ENCODE measurements at places on chromosomes 1 and 21.

- DNase-seq, result no peak
Observed at GRCh38 chr1:232868793-232869491, 63.7 kb downstream of the MAP10 start.

DNA sequence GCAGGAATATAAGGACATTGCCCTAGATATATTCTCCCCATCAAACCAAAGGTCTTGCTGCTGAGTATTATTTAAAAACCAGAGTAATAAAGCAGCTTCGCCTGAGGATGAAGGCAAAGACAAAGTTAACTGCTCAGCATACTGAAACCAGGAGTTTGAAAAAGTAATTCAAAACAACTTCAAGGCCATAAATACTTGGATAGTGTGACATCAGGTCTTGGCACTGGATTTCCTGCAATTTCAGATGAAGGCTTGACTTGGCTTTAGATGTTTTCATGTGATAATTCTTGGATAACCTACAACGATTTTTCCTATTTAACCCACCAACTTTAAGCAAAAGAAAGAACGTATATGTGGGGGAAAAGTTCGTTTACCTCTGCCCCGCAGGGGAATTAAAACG is 10.6 kb downstream of the SOD1 start:
- DNase-seq, result no peak

DNA sequence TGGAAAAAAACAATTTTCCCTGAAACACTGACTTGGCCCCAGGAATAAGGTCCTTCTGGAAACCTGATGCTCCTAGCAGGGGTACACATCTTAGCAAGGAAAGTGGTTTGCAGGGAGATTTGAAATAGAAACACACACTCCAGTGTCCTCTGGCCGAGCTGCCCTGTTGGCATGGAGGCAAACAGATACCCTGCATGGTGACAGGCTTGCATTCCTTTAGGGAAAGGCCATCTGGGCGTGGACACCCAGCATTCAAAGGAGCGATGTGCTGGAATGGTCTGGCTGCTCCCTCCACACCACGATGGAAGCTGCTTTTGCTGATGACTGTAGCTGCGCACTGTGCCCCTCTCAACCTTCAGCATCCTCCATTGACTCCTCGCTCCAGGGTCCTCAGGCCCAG is 41.5 kb upstream of the BCAR3 start:
- DNase-seq, result no peak

- DNase-seq, result no peak
Observed at GRCh38 chr1:14999441-14999840, 154.1 kb upstream of the TMEM51 start.

- no peak for DNase-seq
Observed at GRCh38 chr1:59856725-59857338, 42.1 kb downstream of the HOOK1 start.

DNA sequence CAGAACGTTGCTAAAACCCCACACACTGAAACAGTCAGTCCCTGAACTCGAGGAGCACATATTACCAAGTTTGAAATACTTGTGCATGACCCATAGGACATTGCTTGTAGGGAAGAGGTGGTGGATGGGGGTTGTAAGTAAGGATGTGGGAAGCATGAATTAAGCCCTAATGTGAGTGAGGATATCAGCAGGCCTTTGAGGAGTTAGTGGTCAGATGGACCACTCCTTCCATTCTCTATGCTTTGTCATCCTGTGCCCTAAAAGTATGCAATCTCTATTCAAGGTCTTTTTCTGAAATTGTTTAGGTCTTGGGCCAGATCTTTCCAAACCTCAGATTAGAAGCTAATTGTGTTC is 70.9 kb upstream of the SAMSN1 start:
- no peak for DNase-seq

GRCh38 chr1:79069828-79070227 is 63.3 kb upstream of the ADGRL4 start:
- no peak for DNase-seq

DNA sequence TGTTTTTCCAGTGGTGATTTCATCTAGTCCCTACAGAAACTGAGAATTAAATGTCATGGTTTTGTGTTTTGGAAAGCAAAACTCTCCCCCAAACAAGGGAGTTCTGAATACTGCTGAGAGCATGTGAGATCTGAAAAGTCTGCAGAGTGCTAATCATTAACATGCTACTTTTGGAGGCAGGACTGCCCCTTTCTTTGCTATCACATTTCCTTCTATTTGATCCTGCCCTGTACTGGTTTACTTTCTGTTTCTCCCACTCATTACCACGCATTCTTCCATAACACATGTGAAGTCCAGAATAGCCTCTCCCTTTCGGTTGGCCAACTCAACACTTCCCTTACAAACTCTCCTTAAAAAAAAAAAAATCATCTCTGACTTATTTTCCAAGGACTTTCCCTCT is 63.6 kb downstream of the GADD45A start:
- DNase-seq, result no peak

- DNase-seq, result no peak
Observed at GRCh38 chr1:94281361-94282142, 44.2 kb upstream of the ARHGAP29 start.

GRCh38 chr21:27033471-27033870 is 66.6 kb upstream of the ADAMTS5 start:
- no peak for DNase-seq

DNA sequence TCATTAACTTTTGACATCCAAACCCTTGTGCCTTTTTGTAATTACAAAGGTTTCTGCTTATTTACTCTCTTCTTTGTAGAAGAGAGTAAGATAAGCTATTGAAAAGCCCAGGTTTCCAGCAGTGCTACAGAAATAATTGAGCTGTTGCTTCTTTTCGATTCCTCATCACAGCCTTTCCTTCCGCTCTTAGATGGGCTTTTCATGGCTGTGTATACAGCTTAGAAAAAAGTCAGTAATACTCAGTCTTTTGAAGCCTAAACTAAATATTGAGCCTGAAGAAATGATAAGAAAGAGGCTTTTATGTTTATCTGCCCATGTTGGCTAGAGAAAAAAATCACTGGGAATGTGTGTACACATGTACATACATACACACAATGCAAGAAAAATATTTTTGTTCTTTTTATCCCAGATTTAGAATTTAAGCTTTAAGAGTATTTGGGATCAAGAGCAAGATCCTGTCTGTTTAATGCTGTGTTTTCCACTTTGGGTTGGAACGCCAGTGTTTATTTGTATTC is 172.4 kb downstream of the VPS13D start:
- no peak for DNase-seq

DNA sequence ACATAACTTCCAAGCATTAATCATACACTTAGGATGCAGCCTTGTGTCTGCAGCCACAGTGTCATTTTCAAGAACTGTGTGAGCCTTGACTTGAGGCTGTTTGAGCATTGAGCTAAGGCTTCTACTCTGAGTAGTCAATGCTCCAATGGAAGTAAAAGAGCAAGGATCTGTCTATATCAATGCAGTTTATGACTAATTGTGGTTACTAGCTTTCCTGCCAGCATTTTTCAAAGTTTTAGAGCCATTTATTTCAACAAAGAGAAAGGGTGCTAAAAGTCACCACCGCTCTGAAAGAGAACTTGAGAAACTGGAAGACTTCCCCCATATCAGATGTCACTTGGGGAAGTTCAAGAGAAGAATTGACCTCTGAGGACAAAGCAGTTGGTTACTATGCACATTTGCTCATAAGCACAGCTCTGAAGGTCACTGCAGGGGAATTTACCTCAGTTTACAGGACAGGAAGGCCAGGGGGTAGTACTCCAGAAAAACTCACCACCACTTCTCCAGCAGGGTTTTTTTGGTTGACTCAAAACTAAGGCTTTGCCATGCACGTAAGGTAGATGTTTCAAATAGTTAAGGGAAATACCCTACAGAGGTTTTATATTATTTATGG is 24.5 kb upstream of the RGS1 start:
- no peak for DNase-seq
